ENCODE measurements at places on chromosomes 6 and 20.

GRCh38 chr20:13927171-13927570 is 63.2 kb downstream of the SEL1L2 start:
- no peak for DNase-seq

DNA sequence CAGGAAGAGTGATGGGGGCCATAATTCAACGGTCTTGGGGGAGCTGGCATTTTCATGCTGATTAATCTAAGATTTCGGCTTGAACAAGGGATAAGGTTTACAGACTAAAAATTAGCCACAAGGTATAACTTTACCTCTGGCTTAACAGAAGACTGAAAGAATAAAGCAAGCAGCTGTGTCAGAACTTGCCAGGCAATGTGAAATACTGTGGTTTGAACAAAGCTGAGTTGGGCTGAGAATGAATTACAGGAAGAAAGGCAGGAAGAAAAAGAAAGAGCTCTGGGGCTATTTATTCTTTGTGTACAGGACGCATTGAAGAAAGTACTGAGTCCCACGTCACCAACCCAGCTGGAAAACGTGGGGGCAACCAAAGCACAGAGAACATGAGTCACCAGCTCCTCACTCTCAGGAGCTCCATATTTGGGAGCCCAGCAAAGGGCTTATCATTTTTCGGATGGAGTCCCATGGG is 121.5 kb upstream of the NEDD9 start:
- DNase-seq: peak; percentile 39

- DNase-seq: no peak
Observed at GRCh38 chr6:53244958-53245357, 96.3 kb upstream of the GCM1 start.

DNA sequence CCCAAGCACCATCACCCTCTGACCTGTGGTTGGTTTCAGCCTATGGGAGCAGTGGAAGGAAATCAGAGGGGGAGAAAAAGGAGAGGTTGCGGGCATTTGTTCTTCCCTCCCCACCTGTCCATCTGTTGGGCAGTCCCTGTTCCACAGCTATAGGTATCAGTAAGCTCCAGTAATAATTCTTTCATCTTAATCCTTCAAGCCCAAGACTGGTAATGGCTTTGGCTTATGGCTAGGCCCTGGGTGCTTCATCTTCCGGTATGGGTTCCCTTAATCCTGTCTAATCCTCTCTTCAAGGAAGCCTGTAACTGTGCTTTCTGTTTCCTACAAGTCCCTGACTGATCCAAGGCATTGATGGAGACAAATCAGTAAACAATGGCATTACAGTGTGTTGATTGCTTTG is 42.2 kb upstream of the STK35 start:
- DNase-seq: no peak

DNA sequence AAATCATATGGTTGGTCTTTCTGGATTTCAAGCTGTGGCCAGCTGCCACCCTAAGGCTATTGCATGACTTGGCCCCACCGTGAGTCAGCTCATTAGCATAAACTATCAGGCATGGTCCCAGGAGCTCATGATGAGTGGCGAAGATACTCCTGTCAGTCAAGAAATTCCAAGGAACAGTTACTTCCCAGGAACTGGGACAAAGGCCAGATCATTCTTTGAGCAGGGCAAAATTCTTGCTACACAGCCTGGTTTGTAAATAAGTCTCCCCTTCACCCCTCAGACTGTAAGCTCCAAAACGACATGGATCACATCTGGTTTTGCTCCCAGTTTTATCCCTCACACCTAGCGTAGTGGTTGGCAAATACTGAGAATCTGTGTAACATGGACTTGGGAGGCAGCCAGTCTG is 33.0 kb upstream of the KIAA1586 start:
- no peak for DNase-seq

DNA sequence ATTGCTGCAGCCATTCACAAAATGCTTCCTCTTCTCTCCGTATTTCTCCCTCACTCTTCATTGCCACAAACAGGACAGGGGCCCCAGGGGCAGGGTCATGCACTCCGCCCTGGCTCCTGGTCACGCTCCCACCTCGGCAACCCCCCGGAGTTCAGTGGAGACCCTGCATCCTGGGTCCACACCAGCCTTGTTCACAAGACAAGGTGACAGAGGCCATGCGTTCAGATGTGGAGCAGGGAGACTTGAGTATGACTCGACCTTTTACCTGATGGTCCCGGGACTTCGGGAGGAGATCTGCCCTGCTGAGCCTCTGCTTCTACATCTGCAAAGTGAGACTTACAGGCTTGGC is 49.4 kb downstream of the ANKRD60 start:
- DNase-seq: no peak

DNA sequence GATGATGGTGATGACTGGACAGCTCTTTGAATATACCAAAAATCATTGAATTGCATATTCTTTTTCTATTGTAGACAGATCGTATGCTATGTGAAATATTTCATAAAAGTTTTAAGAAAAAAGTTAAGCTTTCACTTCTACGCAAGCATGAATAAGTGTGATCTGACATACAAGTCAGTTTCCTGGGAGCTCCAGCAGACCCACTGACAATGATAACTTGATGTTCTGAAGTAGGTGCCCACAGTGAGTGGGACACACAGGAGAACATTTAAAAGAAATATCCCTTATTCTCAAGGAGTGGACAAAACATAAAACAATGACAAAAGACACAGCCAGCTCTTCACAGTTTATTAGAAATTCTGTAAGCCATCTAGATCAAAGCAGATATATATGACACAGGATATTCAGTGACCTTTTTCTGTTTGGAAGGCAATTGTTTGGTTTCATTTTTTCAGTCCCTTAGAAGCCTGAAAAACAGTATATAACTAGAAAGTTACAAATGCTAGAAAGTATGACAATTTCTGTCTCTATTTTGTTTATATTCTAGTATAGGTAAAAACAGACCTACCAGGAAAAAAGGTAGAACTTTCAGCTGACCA is 101.4 kb downstream of the IRF4 start:
- no peak for DNase-seq

DNA sequence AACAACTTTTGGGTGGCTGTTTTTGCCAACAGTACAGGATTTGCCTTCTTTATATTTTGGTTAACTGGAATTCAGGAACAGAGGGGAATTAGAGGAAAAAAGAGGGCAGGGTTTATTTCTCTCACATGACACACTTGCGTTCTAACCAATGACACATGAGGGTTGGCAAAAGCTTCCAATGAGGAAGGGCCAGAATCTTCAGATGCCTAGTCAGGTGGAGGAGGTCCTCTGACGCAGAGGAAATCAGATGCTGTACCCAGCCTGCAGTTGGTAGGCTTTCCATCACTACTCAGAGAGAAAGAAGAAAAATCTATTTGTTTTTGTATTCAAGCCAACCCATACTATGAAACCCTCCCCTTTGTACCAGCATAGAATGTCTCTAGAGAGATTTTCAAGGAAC is 20.8 kb downstream of the TM9SF4 start:
- no peak for DNase-seq

DNA sequence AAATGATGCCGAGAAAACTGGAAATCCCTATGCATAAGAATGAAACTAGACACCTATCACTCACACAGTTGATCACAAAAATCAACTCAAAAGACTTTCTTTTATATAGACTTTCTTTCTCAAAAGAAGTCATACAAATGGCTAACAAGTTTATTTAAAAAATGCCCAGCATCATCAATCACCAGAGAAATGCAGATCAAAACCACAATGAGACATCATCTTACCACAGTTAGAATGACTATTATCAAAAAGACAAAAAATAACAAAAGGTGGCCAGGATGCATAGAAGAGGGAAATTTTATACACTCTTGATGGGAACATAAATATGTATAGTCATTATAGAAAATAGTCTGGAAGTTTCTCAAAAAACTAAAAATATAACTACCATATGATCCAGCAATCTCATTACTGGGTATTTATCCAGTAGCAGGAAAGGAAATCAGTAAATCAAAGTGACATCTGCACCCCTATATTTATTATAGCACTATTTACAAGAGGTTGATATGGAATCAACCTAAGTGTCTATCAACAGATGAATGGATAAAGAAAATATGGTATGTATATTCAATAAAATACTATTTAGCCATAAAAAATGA is 3.4 kb upstream of the RNF217 start:
- no peak for DNase-seq

DNA sequence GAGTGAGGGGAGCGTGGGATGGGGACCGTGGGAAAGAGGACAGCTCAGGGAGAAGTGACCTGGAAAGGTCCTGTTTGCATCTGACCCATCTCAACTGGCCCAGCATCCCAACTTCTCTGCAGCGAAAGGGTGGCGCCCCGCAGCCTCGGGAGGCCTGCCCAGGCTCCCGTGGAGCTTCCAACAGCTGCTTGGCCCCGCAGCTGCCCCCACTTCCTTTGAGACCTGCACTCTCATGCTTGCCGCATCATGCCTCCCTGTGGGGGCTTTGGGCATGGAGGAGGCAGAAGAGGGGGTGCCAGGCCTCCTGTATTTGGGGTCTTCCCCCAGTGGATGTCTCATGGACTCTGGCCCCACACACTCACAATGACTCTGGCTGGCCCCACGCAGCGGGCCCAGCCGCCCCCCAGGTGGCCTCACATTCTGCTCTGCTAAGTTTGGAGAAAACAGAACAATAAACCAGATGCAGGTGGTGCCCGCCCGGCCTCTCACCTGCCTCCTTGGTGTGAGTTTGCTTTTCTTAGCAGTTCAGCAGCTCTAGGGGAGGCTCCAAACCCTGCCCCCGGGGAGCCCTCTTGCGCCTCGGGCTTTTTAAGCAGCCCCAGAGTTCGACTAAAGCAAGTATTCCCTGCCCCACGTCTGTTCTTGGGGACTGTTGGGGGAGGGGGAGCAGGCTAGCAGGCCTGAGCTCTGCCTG is 40.7 kb downstream of the CPXM1 start:
- DNase-seq: no peak

DNA sequence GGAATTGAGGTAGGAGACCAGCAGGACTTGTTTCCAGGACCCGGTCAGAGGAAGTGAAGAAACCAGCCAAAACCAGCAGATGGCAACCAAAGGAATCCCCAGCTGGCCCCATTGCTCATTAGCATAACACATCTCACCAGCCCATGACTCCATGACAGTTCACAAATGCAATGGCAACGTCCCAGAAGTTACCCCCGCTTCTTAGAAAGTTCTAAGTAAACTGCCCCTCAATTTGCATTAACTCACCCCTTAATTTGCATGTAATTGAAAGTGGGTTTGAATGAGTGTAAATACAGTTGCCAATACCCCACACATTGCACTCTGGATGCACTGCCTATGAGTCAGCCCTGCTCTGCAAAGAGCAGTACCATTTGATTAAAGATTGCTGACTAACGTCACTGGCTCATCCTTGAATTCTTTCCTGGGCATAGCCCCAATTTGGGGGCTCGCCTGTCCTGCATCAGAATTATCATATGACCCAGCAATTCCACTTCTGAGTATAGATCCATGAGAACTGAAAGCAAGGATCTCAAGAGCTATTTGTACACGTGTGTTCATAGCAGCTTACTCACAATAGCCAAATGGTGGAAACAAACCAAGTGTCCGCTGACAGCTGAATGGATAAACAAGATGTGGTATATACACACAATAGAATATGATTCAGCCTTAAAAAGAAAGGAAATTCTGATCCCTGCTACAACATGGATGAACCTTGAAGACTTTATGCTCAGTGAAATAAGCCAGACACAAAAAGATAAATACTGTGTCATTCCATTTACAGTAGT is 36.4 kb downstream of the MYLK4 start:
- DNase-seq: no peak

DNA sequence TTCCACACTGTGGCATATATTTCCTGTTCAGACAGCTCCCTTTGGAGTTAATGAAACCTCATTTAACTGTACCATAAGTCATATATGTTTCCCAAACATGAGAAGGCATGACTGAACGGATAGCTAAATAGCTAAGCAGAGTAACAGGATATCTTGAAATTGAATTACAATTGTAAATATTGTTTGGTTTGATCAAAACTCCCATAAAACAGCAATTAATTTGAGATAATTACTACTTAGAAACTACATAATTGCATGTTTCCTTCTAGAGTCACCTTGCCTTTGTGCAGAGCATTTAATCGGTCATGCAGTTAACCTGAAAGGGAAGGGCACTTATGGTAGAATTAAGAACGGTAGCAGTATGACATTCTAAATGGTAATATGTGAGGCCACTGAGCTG is 179.0 kb upstream of the MAP3K7 start:
- no peak for DNase-seq

- DNase-seq: no peak
Observed at GRCh38 chr6:52498538-52499017, 78.3 kb downstream of the TRAM2 start.

GRCh38 chr6:151087861-151088598 is 151.7 kb upstream of the AKAP12 start:
- DNase-seq: no peak

- DNase-seq: no peak
Observed at GRCh38 chr20:29349836-29350235, 1907.6 kb upstream of the DEFB115 start.

Measured in activated CD4-positive, alpha-beta T cell treated with anti-CD3 and anti-CD28 coated beads, Interleukin-2, amount 50 U/mL, for 24 hours (primary cell).